NCI-H1417 treated with DMSO at 0.1 percent for 48 hours (cell line): ENCODE measurements at places on chromosomes 12 and 14.

- no peak for DNase-seq
Measured at GRCh38 chr12:84644908-84645307, 267.7 kb downstream of the SLC6A15 start.

GRCh38 chr14:35534873-35535482 lies 1.0 kb downstream of the INSM2 start:
- no peak for DNase-seq

DNA sequence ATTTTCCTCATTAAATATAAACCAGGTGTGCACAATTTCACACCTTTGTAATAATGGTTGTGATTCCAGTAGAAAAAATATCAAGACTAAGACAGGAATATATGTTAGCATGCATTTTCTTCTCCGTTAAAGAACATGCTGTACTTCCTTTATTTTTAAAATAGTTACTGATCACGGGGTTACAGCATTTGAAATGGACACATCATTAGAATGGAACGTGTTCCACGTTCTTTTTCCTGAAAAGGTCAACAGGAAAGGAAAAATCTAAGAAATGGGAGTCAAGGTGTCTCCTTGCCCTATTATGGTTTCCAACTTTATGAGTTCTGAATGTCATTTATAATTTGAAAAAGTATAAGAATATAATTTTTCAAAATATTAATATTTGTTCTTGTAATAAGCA lies 1325.7 kb downstream of the SLC16A7 start:
- no peak for DNase-seq

DNA sequence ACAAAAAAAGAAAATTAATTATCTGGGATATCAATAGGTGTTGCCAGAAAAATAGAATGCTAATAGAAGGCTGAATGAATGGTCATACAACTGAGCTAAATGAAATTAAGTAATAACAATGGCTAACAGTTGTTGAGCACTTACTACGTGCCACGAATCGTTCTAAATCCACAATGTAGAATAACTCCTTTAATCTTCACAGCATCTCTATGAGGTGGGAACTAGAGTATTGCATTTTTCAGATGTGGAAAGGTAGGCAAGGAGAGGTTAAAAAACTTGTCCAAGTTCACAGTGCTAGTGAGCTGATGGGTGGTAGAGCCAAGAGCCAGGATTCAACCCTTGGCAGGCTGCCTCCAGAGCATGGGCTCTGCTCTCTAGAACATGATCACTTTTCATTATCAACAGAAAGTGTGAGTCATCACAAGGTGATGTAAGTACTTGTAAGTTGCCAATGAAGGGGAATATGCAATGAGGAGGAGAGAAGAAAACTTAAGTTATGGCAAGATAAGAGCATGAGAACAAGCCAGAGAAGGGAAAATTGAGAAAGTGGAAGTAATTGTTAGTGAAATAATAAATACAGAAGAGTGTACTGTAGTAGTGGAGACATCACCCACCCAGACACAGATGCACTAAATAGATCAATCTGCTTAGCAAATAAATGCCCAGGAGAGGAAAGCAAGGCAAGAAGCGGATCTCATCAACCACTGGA lies 122.1 kb downstream of the PRKD1 start:
- DNase-seq: no peak

GRCh38 chr12:42683933-42684801 lies 94.6 kb upstream of the PRICKLE1 start:
- DNase-seq: no peak

DNA sequence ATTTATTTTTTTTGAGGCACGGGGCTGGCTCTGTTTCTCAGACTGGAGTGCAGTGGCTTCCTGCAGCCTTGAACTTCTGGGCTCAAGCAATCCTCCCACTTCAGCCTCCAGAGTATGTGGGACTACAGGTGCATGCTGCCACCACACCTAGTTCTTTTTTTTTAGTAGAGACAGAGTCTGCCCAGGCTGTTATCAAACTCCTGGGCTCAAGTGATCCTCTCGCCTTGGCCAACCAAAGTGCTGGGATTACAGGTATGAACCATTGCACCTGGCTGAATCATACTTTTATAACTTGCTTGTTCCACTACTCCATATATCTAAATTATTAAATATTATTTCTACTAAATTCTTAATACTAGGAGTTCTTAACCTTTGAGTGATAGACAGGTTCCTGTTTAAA lies 111.6 kb downstream of the BTG1 start:
- DNase-seq: no peak

DNA sequence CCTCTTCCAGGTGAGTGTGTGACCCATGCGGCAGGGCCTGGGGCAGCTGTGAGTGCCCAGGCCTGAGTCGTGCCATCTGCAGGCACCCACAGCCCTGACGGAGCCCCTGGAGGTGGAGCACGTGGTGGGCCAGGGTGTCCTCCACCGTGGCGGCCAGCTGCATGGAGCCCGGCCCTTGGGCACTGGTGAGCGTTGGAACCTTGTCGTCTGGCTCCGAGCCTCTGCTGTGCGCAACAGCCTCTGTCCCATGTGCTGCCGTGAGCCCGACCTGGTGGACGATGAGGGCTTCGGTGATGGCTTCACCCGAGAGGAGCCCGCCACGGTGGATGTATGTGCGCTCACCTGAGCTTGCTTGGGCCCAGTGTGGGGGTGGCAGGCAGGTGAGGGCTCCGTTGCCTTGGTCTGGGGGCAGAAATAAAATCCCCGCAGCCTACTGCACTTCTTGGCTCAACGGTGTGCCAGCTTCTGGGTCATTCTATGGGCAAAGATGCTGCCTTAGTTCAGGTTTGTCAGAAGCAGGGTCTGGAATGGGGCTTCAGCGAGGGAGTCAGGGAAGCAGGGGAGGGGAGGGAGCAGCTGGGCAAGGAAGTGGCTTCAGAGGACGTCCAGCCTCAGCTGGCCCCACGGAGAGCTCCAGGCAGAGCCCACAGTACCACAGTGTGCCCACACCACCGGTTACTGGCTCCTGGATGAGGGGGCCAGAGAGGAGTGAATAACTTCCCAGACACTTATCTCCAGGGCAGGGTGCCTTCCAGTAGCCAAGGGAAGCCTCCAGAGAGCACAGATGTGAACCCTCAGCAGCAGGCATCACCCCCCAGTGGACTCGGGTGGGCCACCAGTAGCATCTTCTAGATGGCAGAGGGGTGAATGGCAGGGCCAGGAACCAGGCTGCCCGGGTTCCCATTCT lies 1.2 kb upstream of the ARL6IP4 start:
- no peak for DNase-seq

GRCh38 chr12:3361146-3361545 lies 129.9 kb upstream of the PRMT8 start:
- no peak for DNase-seq

- no peak for DNase-seq
Measured at GRCh38 chr12:69916544-69917235, 91.7 kb downstream of the MYRFL start.

DNA sequence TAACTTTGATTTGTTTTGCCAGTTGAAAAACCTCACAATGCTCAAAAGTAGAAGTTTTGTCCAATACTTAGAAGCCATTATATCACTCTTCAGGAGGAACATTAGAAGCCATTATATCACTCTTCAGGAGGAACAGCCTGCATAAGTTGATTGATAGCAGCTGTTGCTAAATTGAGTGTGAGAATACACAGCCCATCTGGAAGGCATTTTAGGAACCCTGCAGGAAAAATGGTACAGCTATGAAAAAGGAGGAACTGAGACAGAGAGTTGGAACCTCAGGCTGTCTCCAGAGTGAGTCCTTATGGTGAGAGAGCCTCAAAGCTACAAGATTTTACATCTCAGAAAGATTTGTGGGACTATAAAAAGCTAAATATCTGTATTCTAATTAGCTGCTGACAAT lies 207.0 kb downstream of the MYRFL start:
- DNase-seq: no peak

DNA sequence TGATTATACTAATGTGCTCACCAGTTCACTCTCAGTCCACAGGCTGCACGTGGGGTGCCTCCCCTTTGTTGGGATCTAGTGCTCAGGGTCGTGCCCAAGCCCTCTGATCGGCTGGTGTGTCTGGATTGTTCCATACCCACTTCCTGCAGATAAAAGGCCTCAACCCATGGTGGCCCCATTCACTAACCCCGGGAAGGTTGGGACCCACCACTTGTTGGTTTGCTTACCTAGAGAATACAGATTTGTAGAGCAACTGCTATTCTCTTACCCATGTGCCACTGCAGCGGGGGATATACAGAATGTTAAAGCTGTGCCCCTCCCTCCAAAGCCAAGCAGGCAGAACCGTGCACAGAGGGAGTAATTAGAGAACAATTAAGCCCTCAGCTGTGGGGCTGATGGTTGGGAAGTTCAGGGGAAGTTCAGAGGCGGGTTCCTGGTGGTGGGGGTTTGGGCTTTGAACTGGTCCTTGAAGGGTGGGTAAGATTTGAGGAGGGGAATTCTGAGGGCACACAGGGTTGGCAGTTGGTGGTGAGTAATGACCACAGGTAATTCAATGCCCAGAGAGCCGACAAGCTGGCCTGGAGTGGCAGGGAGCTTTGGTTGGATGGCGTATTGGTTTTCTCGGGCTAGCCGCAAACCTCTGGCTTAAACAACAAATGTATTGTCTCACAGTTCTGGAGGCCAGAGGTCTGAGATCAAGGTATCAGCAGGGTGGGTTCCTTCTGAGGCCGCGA lies 68.8 kb downstream of the ADCK1 start:
- no peak for DNase-seq

DNA sequence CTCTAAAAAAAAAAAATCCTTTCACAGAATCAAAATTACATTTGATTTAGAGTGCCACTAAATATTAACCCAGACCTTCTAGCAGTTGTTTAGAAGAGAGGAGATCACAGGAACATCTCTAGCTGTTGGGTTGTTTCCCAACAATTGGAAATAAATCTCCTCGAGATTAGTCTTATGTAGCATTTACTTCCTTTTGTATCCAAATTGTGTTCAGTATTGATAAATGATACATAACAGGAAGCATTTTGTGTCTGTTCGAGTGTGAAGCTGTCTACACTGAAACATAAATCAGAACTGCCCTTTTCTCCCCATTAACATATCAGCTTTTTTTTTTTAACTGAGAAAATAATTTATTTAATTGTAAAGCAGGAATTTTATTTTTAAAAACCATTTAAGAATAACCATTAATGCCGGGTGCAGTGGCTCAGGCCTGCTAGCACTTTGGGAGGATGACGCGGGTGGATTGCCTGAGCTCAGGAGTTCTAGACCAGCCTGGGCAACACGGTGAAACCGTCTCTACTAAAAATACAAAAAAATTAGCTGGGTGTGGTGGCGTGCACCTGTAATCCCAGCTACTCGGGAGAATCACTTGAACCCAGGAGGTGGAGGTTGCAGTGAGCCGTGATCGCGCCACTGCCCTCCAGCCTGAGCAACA lies 14.7 kb upstream of the CAND1 start:
- DNase-seq: no peak

DNA sequence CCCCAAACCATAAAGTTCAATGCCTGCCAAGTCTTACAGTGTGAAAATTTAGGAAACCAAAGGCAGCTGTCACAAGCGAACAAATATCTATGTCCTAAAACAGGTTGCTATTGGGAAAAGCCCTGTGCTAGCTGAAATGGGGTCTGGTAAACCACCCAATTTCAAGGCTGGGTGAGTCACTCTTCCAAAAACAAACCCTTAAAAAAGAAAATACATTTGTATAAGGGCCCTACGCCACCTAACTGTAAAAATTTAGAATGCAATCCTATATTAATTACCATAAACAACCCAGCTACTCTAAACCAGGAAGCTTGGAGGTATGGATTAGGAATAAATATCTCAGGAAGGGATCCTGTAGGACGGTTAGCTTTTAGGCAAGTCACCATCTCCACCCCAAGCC lies 32.1 kb downstream of the PRMT8 start:
- no peak for DNase-seq

DNA sequence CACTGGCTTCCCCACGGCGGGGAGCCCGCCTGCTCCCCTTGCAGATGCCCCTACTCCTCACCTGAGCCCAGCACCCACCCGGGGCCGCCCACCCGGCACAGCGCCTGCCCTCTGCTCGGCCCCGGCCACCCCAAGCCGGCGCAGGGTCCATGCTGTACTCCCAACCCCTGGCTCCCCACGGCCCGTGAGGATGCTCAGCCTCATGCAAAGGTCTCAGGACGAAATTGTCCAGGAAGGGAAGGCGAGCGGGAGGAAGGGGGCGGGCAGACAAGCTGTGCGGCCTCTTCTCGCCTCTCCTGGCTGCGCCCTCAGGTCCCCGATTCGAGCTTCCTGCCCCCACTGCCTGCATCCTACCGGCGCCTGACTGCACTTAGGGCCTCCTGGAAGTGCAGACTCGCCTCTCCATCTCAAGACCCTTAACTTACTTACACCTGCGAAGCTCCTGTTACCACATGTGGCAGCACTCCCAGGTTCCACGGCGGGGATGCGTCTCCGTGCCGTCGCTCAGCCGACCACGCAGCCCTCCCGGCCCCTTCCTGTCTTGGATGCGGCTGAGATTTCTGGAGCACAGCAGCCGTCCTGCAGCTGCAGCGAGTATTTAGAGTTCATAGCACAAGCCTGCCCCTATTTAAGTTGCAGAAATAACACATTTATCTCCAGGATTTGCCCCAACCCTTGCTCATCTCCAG lies 18.0 kb downstream of the LRCOL1 start:
- no peak for DNase-seq

- no peak for DNase-seq
Measured at GRCh38 chr14:76868454-76869170, 42.4 kb downstream of the LRRC74A start.

DNA sequence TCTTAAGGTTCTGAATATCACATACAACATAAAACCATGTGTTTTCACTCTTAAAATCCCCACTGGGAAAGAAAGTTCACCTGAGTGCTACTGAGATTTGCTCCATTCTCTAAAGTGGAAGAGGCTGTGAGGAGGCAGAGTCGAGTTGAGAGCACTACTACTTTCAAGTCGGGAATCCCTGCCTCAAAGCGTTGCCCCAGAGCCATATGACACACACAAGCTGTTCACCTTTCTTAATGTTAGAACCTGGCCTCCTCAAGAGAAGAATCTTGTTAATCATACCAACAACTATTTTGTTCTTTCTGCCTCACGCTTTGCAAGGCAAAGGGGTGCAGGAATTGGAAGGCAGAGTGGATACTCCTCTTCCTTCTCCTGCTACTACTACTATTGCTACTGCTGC lies 149.7 kb upstream of the DAAM1 start:
- no peak for DNase-seq

DNA sequence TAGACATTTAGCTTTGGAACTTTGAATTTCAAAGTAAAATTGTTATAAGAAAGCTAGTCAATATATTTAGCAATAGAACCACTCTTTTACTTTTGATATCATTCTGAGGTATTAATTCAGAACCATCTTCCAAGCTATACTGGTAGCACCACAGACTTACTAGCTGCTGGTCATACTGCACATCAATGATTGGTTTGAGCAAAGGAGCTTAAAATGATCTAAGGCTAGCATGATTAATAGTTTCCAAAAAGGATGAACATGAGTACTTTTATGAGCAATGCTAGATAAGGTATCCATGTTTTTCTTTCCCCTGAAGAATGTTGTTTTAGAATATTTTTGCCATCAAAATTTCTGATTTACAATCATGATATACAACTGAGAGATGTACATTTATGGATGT lies 17.2 kb downstream of the CNIH1 start:
- DNase-seq: no peak

GRCh38 chr12:12017135-12017581 lies 53.6 kb upstream of the BCL2L14 start:
- DNase-seq: no peak

GRCh38 chr12:51482929-51483697 lies 58.5 kb downstream of the SLC4A8 start:
- no peak for DNase-seq

GRCh38 chr14:104098272-104099095 lies 13.0 kb downstream of the ASPG start:
- no peak for DNase-seq

- no peak for DNase-seq
Measured at GRCh38 chr12:62799766-62800406, 135.1 kb downstream of the PPM1H start.
